ENCODE measurements at places on chromosomes 7 and 10.

- no peak for DNase-seq
These were observed 344.5 kb downstream of the RPS24 start for GRCh38 chr10:78378192-78378591.

GRCh38 chr10:111102359-111102837 lies 25.6 kb downstream of the ADRA2A start:
- DNase-seq: no peak

DNA sequence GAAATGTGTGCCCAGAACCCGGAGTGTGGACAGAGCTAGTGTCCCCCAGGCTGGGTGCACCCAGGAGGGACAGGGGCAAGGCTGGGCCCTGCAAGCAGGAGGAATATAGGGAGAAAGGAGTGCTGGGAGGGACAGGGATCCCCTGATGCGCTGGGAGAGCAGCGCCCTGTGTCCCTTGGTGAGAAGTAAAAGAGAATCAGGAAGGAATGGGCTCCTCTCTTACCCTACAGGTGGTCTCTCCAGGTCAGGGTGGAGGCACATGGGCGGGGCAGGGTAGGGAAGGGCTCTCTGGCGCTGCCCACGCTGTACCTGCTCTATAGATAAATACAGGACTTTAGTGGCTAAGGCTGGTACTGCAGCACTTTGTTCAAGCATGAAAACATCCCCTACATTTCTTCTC lies 753.8 kb downstream of the GRID1 start:
- no peak for DNase-seq

DNA sequence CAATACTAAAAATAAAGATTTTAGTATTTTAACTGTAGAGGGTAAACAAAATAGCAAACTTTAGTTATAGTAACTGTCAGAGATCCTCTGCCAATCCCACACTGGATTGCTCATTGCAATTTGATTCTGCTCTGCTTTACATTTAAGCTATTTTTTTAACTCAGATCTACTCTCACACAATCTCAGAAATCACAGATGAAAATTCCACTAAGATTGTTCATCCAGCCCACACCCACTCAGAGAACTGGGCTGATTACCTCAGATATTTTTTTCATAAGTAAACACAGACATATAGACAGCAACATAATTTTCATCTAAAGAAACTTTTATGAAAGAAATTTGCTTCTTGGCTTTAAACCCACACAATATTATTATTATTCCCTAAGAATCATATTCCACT lies 7.0 kb downstream of the OSBPL3 start:
- DNase-seq: no peak

- DNase-seq: no peak
These were observed 162.0 kb downstream of the REEP3 start for GRCh38 chr10:63683223-63683622.

DNA sequence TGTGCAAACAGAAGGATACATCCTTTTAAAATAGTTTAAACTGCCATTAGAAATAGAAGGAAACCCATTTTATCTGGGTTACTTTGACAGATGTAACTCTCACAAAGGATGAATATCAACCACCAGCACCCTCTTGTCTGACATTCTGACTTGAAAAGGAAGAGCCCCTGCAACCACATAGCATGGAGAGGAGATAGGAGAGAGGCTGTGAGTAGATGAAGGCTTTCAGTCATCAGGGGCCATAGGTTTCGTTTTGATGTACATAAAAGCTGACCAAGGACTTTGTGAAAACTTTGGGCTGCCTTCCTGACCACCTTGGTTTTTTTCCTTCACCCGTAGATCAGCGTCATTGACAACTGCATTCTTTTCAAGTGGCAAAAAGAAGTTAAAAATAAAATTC lies 211.6 kb upstream of the PRPS1L1 start:
- DNase-seq: no peak

- no peak for DNase-seq
These were observed 157.3 kb downstream of the NOC3L start for GRCh38 chr10:94205396-94205831.

DNA sequence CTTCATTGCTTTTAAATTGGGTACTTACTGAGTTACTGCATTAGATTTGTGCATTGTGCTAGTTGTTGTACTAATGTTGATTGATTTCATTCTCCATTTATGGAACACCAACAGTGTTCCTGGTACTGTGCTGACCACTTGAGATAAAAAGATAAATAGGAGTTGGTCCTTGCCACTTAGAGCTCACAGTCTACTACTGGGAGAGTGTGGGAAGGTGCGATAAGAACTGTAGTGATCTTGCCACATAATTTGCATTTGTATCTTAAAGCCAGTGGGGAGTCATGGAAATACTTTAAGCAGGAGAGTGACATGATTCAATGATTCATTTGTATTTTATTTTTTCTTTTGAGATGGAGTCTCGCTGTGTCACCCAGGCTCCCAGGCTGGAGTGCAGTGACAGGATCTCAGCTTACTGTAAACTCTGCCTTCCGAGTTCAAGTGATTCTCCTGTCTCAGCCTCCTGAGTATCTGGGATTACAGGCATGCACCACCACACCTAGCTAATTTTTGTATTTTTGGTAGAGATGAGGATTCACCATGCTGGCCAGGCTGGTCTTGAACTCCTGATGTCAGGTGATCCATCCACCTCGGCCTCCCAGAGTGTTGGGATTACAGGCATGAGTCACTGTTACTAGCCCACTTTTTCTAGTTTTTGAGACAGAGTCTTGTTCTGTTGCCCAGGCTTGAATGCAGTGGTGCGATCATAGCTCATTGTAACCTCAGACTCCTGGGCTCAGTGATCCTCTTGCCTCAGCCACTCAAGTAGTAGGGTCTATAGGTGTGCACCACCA lies 51.2 kb upstream of the TMEM248 start:
- no peak for DNase-seq

Measured in heart left ventricle (tissue), 16 donors.